Muscle of leg (tissue), 16 donors: ENCODE measurements at places on chromosomes 13 and 19. TPM values are rescaled to one million over a fixed set of nuclear protein-coding genes. Genes with fewer than 3 reads are reported as not detected.

The TLE2 gene
- 14.2 TPM for total RNA-seq

The CYP2A7 gene
- not detected for total RNA-seq

DNA sequence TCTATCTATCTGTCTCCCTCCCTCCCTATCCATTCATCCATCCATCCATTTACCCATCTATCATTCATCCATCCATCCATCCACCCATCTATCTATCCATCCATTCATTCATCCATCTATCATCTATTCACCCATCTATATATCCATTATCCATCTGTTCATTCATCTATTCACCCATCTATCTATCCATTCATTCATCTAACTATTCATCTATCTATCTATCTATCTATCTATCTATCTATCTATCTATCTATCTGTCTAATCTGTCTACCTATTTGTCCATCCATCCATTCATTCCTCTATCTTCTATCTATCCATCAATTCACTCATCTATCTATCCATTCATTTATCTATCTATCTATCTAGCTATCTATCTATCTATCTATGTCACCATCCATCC is 4.4 kb upstream of the CDK8 start:
- H3K4me1 ChIP-seq: peaks cover 2% of the 10 kb centered on the region
- no peak overlapping the region for H3K27ac ChIP-seq

The PLEKHJ1 gene
- 72.9 TPM for total RNA-seq

The DMWD gene
- total RNA-seq: 29.1 TPM

- H3K4me3 ChIP-seq: peak within 1 kb of the TSS; percentile 56
- peaks cover 21% of the 10 kb centered on the region for H3K36me3 ChIP-seq
- DNase-seq: peak; percentile 74
- H3K4me1 ChIP-seq: peaks cover 66% of the 10 kb centered on the region
Observed at GRCh38 chr19:18437491-18438330, at the start of gene ISYNA1. ISYNA1 (minus strand) TSS chr19:18438133; CDS start chr19:18437979, 154 bp downstream.

GRCh38 chr19:46591870-46592269 is 9.3 kb upstream of the CALM3 start:
- no peak overlapping the region for H3K4me3 ChIP-seq
- no peak for DNase-seq
- no peak overlapping the region for H3K27ac ChIP-seq
- no peaks in the 10 kb centered on the region for H3K27me3 ChIP-seq
- no peaks in the 10 kb centered on the region for H3K36me3 ChIP-seq

- H3K4me1 ChIP-seq: peaks cover 9% of the 10 kb centered on the region
- H3K27ac ChIP-seq: no peak overlapping the region
- no peaks in the 10 kb centered on the region for H3K36me3 ChIP-seq
- H3K4me3 ChIP-seq: no peak overlapping the region
- no peak for DNase-seq
Observed at GRCh38 chr13:39410964-39411363, 192.0 kb downstream of the LHFPL6 start.

The CLEC4M gene
- not detected for total RNA-seq

- H3K4me1 ChIP-seq: no peaks in the 10 kb centered on the region
- no peaks in the 10 kb centered on the region for H3K27me3 ChIP-seq
- H3K27ac ChIP-seq: no peak overlapping the region
- H3K4me3 ChIP-seq: no peak overlapping the region
Observed at GRCh38 chr13:82698383-82698782, 1183.9 kb downstream of the SLITRK1 start.

DNA sequence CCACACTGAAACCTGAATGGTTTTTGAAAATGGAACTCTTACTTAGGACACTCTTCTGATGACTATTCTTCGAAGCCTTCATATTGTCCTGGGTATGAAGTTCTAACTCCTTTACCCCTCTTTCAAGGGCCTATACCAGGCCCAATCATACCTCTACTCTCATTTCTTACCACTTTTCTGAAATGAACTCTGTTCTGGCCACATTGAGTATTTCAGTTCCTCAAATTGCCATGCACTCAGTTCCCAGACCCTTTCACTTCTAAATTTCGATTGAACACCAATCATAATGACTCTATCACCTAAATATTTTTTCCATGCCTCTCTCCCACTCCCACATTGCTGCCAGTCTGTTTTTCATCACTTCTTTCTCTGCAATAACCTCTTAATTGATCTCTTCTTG is 53.7 kb downstream of the LACC1 start:
- no peak overlapping the region for H3K4me3 ChIP-seq
- DNase-seq: no peak
- no peaks in the 10 kb centered on the region for H3K36me3 ChIP-seq
- H3K27ac ChIP-seq: no peak overlapping the region
- H3K27me3 ChIP-seq: peaks cover 2% of the 10 kb centered on the region

The MEIOSIN gene
- total RNA-seq: not detected

The SCN1B gene
- total RNA-seq: 3.2 TPM

The RASIP1 gene
- total RNA-seq: 14.1 TPM

- peak overlapping the region; percentile 100 for H3K27ac ChIP-seq
- peaks cover 17% of the 10 kb centered on the region for H3K36me3 ChIP-seq
- no peak for DNase-seq
Observed at GRCh38 chr19:55603581-55604292, 1.7 kb upstream of the ZNF865 start.

- H3K27me3 ChIP-seq: no peaks in the 10 kb centered on the region
- no peaks in the 10 kb centered on the region for H3K4me1 ChIP-seq
- DNase-seq: no peak
- H3K27ac ChIP-seq: no peak overlapping the region
- H3K4me3 ChIP-seq: no peak overlapping the region
Observed at GRCh38 chr13:41756198-41756880, 204.6 kb downstream of the VWA8 start.

DNA sequence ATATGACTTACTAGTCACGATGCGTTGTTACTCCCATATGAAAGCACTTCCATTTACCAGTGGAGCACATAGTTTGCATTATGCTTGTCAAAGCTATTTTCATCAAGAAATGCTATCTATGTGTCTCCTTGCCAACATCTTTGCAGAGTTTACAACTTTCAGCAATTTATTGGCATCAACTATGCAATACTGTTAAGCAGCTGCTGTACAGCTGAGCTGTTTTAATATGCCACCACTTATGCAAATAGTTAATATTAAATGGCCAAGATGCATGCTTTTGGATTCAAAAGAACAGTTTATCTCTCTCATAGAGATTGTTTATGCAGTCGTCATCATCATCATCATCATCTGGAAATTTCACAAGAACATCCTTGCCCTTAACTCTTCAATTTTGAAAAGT is 67.9 kb upstream of the KLF5 start:
- H3K27me3 ChIP-seq: no peaks in the 10 kb centered on the region
- peak; percentile 15 for DNase-seq
- no peaks in the 10 kb centered on the region for H3K4me1 ChIP-seq
- H3K36me3 ChIP-seq: peaks cover 8% of the 10 kb centered on the region
- no peak overlapping the region for H3K27ac ChIP-seq

- no peak within 1 kb of the TSS for H3K27ac ChIP-seq
- peak; percentile 66 for DNase-seq
- no peaks in the 10 kb centered on the region for H3K36me3 ChIP-seq
Observed at GRCh38 chr13:37869756-37870488, at the start of gene TRPC4. TRPC4 (minus strand) TSS chr13:37869772; CDS start chr13:37783333, 86,439 bp downstream.

The CEACAM20 gene
- not detected for total RNA-seq

DNA sequence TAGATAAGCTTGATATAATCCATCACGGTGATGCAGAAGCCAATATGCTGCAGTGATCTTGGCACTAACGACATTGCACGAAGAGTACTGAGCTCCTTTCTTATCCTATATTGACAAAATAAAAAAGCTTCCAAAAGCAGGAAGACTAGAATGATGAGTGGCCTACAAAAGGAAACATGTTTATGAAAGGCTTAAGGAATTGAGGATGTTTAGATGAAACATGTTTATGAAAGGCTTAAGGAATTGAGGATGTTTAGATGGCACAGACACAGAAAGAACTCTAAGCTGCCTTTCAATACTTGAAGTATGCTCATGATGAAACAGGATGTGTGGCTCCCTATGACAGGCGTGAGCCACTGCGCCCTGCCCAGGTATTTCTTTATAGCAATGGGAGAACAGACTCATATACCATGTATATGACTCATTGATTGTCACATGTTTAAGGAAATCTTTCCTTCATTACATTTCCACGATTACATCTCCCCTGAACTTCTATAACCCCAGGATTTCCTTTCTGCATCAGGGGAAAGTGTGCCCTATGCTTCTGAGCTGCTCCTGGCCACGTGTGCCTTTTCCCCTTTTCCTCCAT is 690.8 kb upstream of the ARGLU1 start:
- no peaks in the 10 kb centered on the region for H3K4me1 ChIP-seq
- no peak overlapping the region for H3K4me3 ChIP-seq
- no peak overlapping the region for H3K27ac ChIP-seq
- no peaks in the 10 kb centered on the region for H3K36me3 ChIP-seq
- DNase-seq: no peak

- no peak overlapping the region for H3K4me3 ChIP-seq
- no peak for DNase-seq
- no peaks in the 10 kb centered on the region for H3K27me3 ChIP-seq
- H3K27ac ChIP-seq: no peak overlapping the region
Observed at GRCh38 chr13:59094181-59094580, 1069.5 kb downstream of the DIAPH3 start.

The URAD gene
- not detected for total RNA-seq

DNA sequence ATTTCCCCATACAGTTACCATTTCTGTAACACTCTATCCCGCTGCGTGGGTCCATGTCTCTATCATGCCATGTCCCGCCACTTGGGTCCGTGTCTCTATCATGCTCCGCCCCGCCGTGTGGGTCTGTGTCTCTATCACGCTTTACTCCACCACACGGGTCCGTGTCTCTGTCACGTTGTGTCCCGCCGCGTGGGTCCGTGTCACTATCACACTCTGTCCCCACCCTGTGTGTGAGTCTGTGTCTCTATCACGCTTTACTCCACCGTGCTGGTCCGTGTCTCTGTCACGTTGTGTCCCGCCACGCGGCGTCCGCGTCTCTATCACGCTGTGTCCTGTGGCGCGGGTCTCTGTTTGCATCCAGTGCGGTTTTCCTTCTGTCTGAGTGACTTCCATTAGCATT is 11.6 kb downstream of the ADPRHL1 start:
- DNase-seq: no peak
- H3K36me3 ChIP-seq: peaks cover 4% of the 10 kb centered on the region
- no peak overlapping the region for H3K4me3 ChIP-seq
- H3K27me3 ChIP-seq: no peaks in the 10 kb centered on the region
- H3K27ac ChIP-seq: no peak overlapping the region

DNA sequence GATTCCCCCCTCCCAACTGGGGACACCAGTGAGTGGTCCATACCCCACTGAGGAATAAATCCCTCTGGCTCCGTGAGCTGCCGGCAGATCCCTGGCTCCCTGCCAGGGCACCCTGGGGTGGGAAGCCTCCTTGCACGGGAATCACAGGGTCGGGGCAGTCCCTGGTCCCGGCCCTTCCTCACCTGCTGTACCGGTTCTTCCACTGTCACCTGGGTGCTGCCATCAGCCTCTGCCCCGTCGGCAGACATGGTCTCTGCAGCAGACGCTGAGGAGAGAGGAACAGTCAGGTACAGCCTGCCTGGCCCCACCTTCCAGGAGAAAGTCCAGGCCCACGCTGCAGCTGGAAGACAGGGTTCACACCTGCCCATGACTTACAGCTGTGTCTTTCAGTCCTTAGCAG is 6.3 kb downstream of the PLIN3 start:
- no peak overlapping the region for H3K27ac ChIP-seq
- peaks cover 42% of the 10 kb centered on the region for H3K36me3 ChIP-seq
- no peak overlapping the region for H3K4me3 ChIP-seq

DNA sequence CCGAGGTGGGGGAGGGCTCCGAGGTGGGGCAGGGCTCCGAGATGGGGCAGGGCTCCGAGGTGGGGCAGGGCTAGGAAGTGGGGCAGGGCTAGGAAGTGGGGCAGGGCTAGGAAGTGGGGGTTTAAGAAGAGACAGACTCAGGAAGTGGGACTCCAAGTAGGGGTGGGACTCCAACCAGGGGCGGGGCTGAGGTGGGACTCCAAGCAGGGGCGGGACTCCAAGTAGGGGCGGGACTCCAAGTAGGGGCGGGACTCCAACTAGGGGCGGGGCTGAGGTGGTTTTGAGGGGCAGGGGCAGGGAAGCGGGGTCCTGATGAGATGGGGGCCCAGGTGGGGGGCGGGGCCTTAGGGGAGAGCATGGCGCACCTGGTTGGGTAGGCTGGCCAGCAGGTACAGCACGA is 13.6 kb downstream of the CFD start:
- no peak overlapping the region for H3K4me3 ChIP-seq
- H3K27ac ChIP-seq: no peak overlapping the region
- no peak for DNase-seq
- H3K27me3 ChIP-seq: no peaks in the 10 kb centered on the region
- peaks cover 74% of the 10 kb centered on the region for H3K36me3 ChIP-seq

The NLRP5 gene
- total RNA-seq: not detected

The KCNJ14 gene
- 0.49 TPM for total RNA-seq

GRCh38 chr19:13803038-13803437 is 7.8 kb downstream of the ZSWIM4 start:
- no peaks in the 10 kb centered on the region for H3K27me3 ChIP-seq
- DNase-seq: no peak
- H3K4me1 ChIP-seq: no peaks in the 10 kb centered on the region
- H3K4me3 ChIP-seq: no peak overlapping the region
- H3K36me3 ChIP-seq: peaks cover 34% of the 10 kb centered on the region
- H3K27ac ChIP-seq: no peak overlapping the region

GRCh38 chr19:33063356-33063752 is 1.3 kb downstream of the RHPN2 start:
- H3K27me3 ChIP-seq: peaks cover 41% of the 10 kb centered on the region
- no peak overlapping the region for H3K4me3 ChIP-seq
- DNase-seq: peak; percentile 36
- H3K27ac ChIP-seq: no peak overlapping the region
- H3K4me1 ChIP-seq: peaks cover 8% of the 10 kb centered on the region
- no peaks in the 10 kb centered on the region for H3K36me3 ChIP-seq

The ESD gene
- 126 TPM for total RNA-seq

- no peaks in the 10 kb centered on the region for H3K36me3 ChIP-seq
- no peaks in the 10 kb centered on the region for H3K27me3 ChIP-seq
- H3K4me1 ChIP-seq: no peaks in the 10 kb centered on the region
- H3K27ac ChIP-seq: no peak overlapping the region
- no peak for DNase-seq
Observed at GRCh38 chr13:93843082-93843481, 616.5 kb downstream of the GPC6 start.
